ENCODE measurements at places on chromosomes 2 and 18. TPM values are rescaled to one million over a fixed set of nuclear protein-coding genes. Genes with fewer than 3 reads are reported as not detected.
A peak's percentile ranks its signal among the peaks of the same experiment; 100 is the strongest.

Gene TFPI
- 57.9 TPM for total RNA-seq

Gene PAX8
- total RNA-seq = 1.1 TPM

Gene AP1S3
- total RNA-seq = not detected

- ATAC-seq = peak; percentile 33
Observed at GRCh38 chr2:36357847-36358659, 2.5 kb downstream of the CRIM1 start.

- peak; percentile 60 for ATAC-seq
Observed at GRCh38 chr2:136386046-136386445, 268.1 kb upstream of the CXCR4 start.

GRCh38 chr2:169141713-169142352, 72.5 kb downstream of the DHRS9 start:
- ATAC-seq = no peak

DNA sequence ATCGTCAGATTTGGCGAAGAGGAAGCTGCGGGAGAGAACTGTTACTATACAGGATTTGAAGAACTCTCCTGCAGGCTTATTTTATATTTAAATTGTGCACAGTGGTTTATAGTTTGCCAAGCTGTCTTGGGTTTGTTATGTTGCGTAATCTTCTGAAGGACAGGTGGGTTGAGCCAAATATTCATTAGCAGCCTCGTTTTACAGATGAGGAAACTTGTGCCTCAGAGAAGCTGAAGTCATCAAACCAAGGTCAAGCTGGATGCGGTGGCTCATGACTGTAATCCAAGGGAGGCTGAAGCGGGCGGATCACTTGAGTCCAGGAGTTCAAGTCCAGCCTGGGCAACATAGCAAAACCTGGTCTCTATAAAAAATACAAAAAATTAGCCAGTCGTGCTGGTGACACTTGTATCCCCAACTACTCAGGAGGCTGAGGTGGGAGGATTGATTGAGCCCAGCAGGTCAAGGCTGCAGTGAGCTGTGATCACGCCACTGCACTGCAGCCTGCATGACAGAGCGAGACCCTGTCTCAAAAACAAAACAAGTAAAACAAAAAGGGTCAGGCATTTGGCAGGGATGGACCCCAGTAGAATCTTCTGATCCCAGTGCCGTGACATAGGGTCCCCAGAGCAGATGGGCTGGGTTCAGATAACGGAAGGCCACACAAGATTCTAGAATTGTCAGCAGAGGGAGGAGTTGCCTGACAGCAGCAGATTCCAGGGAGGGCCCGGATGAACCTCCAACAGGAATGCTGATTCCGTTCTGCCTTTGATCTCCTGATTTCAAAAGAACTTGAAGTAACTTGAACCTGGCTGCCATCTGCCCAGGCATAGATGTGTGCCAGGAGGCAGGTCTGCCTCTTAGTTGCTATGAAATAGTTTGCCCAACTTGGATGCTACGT, 50.6 kb downstream of the SH3BP4 start:
- no peak for ATAC-seq

- ATAC-seq = no peak
Observed at GRCh38 chr2:85768713-85769112, 14.9 kb downstream of the ATOH8 start.

DNA sequence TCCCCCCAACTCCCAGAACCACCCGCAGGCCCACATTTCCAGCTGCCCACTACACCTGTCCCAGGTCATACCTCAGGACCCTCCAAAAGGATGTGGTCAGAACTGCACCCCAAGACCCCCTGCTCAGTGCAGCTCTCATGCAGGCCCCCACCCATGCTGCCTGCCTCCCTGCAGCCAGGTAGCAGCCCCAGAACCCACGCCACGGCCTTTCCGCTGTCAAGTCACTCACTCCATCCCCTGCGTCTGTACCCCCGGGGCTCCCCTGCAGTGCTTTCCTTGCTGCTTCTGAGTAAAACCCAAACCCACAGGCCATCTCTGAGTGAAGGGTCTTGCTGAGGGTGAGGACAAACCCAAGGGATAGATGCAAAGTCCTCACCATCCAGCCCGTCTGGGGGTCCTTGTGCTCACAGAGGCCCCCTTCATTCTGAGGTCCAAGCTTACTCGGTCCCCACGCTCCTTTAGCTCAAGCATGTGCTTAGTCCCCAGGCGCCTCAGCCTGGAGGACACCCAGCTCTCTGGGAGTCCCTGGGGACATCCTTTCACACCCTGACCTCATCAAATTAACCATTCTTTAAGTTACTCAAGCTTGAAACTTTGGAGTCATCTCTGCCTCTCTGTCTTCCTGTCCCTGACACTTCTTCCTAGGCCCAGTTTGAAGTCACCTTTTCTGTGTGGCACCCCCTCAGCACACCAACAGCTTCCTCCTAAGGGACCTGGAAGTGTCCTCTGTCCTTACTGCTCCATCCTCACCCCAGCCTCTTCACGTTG, 130.1 kb downstream of the SMAD7 start:
- ATAC-seq = no peak

DNA sequence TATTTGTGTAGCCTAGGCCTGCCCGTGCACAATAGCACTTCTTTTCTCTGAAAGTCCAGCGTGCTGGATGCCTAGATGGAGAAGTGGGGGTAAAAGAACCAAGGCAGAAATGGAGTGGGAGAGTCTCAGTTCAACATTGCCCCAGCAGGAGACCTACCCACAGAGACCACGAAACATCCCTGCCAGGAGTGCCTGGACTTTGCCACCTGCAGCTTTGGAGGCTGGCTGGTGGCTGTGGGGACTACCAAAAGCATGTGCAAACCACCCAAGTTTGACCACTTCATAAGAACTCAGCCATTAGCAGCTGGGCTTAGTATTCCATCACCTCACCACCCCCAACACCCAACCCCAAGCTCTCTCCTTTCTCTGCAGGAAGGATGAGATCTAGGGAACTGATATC, 416.9 kb upstream of the ID2 start:
- ATAC-seq = no peak
